ENCODE measurements at places on chromosomes 6 and 20.

GRCh38 chr20:25605148-25605547 lies 18.7 kb downstream of the NANP start:
- no peak for DNase-seq

- DNase-seq = no peak
These were observed 97.4 kb downstream of the PLCB4 start for GRCh38 chr20:9166153-9166780.

DNA sequence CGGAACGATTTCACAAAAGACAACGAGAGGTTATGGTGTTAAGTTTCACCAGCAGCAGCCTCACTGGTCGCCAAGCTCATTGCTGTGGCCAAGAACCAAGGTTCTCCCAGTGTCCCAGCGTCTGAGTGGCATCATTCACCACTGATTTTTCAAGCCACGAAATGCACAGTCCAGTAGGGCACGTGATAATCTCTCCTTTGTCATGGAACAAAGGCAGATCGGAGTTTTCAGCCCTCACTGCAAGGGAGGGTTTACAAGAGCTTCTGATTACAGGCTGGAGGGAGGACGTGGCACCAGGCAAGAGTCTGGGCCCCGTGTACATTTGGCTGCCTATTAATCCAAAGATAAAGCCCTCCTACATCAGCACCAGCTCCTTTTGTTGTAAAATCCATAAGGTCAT lies 2.0 kb downstream of the CD24 start:
- DNase-seq = peak; percentile 38

- DNase-seq = no peak
These were observed 8.5 kb downstream of the TRIM15 start for GRCh38 chr6:30171677-30172471.

GRCh38 chr6:16355238-16355637 lies 116.9 kb downstream of the GMPR start:
- no peak for DNase-seq

DNA sequence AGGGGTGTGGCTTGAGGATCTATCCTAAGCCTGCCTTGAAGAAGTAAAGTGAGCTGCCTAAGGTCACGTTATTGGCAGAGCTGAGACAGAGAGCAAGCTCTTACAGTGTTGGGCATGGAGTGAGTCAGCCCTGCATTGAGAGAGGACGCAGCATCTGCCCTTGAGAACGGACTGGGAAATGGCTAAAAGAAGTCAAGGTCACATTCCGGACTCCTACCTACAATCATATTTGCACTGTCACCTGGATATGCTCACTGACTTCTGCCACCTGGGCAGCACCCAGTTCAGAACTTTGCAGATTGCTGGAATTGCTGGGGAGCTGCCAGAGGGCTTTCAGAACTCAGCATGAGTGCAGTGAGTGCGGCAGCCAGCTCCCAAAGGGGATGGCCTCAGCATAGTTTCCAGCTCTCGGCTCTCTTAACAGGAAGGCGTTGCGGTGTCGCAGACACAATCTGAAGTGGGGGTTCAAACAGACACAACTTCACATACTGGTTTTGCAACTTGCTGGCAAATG lies 199.3 kb upstream of the SGK1 start:
- peak; percentile 30 for DNase-seq

GRCh38 chr6:7763881-7764280 lies 38.0 kb downstream of the BMP6 start:
- DNase-seq = no peak

DNA sequence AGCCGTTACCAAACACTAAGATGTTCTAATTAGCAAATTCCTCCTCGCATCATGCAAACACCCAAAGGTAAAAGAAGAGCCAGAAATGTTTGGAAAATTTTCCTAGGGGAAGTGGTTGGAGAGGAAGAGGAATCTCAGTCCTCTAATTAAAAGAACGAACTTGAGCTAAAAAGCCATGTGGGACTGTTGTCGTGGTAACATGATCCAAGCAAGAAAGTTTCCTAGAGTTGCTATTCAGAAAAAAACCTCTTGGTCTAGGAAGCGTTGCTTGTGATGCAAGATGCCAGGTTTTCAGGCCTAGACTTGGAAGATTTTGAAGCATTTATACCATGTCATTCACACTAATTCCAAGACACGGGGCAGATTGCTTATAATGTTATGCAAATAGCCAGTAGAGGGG lies 106.8 kb upstream of the DOK5 start:
- no peak for DNase-seq

GRCh38 chr20:9160331-9160730 lies 91.4 kb downstream of the PLCB4 start:
- no peak for DNase-seq

DNA sequence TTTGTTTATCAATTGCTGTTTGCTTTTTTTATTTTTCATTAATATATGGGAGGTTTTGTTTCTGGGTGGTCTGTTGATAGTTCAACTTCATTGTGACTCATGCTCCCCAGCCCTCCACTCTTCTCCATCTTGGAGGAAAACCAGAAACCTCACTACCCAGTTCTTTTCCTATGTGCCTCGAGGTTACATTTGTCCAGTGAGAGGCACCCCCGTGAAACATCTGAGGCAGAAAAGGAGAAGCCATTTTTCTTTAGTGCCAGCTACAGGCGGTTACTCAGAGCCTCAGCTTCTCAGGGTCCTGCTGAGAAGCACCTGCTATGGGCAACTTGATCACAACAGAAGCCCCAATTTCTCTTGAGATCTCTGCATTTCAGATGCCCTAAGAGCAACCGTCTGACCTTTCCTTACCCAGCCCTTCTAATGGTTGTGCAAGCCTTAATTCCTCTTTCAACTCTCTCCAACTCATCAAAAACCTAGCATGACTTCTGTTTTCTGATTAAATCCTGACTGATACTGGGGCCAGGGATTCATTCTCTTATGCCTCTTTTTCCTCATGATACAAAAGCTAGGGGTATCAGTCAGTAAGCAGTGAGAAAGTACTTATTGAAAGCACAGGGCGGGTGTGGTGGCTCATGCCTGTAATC lies 144.6 kb downstream of the ELOVL4 start:
- DNase-seq = no peak

DNA sequence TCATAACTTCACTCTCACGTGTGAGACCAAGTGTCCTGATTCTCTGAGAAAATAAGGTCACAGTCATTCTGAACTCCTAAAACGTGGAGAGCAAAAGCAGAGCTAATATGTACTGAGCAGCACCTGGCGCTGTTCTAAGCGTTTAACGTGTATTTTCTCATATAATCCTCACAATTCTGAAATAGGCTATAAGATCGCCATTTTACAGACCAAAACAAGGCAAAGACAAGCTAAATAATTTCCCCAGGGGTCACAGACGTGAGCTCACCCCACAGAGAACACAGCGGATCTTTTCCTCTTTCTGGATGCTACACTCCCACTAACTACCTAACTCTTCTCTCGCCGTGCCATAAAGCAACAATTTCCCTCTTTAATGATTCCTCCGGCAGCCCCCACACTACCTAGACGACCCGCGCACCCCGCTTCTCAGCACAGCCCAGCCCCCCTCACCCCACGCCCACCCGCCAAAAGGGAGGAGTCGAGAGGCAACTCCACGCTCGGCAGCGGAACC lies 636 bp downstream of the SUPT3H start:
- DNase-seq = no peak

DNA sequence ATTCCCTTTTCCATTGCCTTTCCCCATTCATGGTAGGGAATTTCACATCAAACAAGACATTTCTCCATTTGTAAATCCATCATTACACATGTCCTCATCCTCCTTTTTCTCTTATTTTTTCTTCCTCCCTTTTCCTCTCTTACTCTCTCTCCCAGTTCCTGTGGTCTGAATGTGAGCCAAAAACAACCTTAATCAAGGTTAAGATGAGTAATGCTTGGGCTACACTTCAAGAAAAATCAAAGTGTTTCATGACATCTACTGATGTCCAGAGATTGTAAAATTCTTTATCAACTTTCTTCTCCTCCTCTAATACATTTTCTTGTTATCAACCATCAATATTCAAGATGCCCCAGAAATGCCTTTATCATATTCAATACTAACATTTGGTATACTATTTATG lies 208.0 kb upstream of the PRND start:
- DNase-seq = no peak

GRCh38 chr6:118644007-118644406 lies 7.4 kb downstream of the CEP85L start:
- DNase-seq = no peak

GRCh38 chr20:52172392-52173047 lies 19.1 kb downstream of the ZFP64 start:
- no peak for DNase-seq

GRCh38 chr6:128605961-128606360 lies 85.6 kb upstream of the PTPRK start:
- no peak for DNase-seq

GRCh38 chr6:28901831-28902230 lies 22.0 kb downstream of the TRIM27 start:
- no peak for DNase-seq

GRCh38 chr6:112618849-112619248 lies 271.7 kb downstream of the RFPL4B start:
- peak; percentile 5 for DNase-seq

- no peak for DNase-seq
These were observed 237.7 kb downstream of the FOXA2 start for GRCh38 chr20:22346716-22347115.

- no peak for DNase-seq
These were observed 191.2 kb downstream of the SYNDIG1 start for GRCh38 chr20:24660651-24661050.

DNA sequence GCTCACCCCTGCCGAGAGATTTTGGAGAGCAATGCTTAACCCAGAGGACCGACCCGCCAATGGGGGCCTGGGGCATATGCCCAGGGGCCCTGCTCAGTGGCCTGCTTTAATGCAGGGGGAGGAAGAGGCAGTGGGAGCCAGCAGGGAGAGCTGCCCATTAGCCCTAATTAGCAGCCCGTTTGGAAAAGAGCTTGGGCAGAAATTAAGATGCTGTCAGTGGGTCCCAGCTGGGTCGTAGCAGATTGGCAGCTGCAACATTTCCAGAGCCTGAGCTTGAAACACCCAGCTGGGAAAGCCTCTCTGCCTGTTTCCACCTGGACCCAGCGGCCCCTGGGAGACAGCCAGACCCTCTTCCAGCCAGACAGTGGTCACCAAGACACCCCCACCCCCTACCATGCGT lies 39.5 kb downstream of the CD40 start:
- DNase-seq = no peak

- no peak for DNase-seq
These were observed 320.3 kb downstream of the BMP2 start for GRCh38 chr20:7087803-7088202.

DNA sequence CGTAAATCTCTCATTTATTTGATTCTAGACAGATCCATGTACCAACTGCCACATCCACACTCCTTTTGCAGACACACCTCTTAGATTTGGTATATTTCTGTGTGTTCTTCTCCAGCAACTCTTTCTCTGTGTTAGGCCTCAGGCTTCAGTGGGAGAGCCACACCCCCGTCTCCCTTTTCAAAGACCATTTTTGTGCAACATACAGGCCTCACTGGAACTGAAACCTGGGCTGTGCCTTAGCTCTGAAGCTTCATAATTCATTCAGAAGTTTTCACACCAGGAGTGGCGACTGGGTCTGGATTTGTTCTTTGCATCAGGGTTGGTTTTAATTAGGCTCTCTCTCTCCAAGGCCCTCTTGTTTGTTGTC lies 170.2 kb downstream of the THBS2 start:
- no peak for DNase-seq

DNA sequence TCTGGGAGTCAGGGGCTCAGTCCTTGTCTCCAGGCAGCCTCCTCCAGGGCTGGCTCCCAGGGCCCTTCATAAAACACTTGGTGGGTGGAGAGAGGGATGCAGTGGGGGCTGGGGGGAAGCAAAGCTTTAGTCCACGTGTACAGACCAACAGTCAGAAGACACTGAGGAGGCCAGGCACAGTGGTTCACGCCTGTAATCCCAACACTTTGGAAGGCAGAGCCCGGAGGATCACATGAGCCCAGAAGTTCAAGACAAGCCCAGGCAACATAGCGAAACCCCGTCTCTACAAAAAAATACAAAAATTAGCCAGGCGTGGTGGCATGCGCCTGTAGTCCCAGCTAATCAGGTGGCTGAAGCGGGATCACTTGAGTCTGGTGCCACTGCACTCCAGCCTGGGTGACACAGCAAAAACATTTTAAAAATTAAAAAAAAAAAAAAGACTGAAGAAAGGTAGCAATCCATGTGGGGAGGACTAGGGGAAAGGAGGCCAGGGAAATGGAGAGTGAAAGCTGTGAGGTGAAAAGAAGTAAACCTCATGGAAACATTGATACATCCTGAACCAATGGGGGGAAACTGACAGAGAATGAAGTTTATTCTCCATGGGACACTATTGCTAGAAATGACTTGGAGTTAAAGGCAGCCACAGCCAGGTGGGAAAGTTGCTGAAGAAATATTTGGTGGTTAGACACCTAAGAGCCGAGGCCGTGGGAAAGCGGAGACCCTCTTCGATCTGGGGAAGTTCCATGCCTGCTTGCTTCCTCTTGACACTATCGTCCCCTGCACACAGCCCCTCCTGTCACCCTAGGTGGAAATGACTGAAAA lies 35.4 kb downstream of the PIM1 start:
- DNase-seq = no peak

GRCh38 chr6:158808442-158808833 lies 10.7 kb downstream of the EZR start:
- DNase-seq = no peak

DNA sequence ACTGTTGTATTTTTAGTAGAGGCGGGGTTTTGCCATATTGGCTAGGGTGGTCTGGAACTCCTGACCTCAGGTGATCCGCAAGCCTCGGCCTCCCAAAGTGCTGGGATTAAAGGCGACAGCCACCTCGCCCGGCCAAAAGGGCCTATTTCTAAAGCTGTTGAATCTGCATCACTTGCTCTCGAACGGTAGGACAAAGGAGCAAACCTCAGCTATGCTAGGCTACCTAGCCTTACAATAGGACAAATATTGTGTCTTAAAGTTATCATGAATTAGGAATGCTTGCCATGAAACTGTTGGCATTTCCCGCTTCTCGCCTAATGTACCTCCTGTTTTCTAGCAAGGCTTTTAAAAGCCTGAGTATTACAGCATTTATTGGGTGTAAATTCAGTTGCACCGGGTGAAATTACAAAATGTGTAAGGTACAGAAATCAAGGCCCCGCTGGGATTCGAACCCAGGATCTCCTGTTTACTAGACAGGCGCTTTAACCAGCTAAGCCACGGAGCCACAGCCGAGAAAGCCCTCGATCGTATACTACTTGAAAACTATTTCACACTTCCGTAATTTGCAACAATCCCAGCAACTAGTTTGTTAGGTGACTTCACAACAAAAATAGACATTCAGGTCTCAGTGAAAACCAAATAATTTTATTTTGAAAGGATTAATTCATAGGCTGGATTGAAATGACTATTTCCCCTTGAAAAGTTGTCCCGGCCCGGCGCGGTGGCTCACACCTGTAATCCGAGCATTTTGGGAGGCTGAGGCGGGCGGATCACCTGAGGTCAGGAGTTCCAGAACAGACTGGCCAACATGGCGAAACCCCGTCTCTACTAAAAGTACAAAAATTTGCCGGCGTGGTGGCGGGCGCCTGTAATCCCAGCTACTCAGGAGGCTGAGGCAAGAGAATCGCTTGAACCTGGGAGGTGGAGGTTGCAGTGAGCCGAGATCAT lies 211.6 kb upstream of the ZNF184 start:
- peak; percentile 88 for DNase-seq

- no peak for DNase-seq
These were observed 80.6 kb upstream of the EYA4 start for GRCh38 chr6:133160536-133160935.

GRCh38 chr20:32067234-32067821 lies 15.3 kb downstream of the HCK start:
- no peak for DNase-seq

- DNase-seq = no peak
These were observed 93.1 kb upstream of the TAB2 start for GRCh38 chr6:149224399-149224798.
